EH (cell line): ENCODE measurements at places on chromosomes 11 and 22.

GRCh38 chr11:104442321-104442720 is 278.4 kb upstream of the PDGFD start:
- DNase-seq, result no peak

DNA sequence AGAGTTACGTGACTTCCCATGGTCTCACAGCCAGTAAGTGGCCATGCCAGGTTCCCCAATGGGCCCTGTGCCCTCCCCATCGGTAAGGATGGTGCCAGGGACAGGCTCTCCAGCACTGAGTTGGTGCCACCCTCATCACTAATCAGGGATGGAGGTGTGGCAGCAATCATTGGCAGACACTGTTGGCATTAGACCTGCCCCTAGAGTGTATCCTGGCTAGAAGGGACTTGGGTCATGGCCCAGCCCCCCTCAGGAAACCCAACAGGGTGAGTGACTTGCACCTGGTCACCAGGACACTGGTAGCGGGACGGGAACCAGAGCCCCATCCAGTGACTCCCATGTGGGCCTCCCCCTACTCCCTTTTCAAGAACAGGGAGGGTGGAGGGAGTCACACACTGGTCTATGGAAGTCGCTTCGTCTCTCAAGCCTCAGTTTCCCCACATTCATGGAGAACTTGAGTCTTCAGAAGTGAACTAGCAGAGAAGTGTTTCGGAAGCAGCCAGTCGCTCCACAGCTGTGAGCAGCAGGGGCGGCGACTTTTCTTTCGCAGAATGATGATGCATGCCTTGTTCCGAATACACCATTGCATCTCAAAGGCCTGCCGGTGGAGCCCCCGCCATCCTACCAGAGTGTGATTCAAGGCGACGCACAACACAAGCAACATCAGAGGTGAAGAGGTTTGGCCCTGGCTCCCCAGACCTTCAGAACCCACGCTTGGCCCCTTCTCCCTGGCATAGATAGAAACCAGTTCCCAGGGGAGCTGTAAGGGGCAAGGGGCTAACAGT is 12.9 kb downstream of the MS4A10 start:
- no peak for DNase-seq

GRCh38 chr22:33024626-33025025 is 33.6 kb downstream of the SYN3 start:
- DNase-seq, result no peak

GRCh38 chr11:69044111-69045013 is 4.4 kb upstream of the TPCN2 start:
- peak; percentile 89 for DNase-seq
